ENCODE measurements at places on chromosomes 4 and X.

GRCh38 chr4:168151327-168151726 lies 59.0 kb downstream of the ANXA10 start:
- DNase-seq, result no peak

GRCh38 chrX:37010496-37010895 lies 2.3 kb downstream of the FAM47C start:
- DNase-seq, result no peak

GRCh38 chr4:178611062-178611461 lies 1168.8 kb upstream of the AGA start:
- no peak for DNase-seq

DNA sequence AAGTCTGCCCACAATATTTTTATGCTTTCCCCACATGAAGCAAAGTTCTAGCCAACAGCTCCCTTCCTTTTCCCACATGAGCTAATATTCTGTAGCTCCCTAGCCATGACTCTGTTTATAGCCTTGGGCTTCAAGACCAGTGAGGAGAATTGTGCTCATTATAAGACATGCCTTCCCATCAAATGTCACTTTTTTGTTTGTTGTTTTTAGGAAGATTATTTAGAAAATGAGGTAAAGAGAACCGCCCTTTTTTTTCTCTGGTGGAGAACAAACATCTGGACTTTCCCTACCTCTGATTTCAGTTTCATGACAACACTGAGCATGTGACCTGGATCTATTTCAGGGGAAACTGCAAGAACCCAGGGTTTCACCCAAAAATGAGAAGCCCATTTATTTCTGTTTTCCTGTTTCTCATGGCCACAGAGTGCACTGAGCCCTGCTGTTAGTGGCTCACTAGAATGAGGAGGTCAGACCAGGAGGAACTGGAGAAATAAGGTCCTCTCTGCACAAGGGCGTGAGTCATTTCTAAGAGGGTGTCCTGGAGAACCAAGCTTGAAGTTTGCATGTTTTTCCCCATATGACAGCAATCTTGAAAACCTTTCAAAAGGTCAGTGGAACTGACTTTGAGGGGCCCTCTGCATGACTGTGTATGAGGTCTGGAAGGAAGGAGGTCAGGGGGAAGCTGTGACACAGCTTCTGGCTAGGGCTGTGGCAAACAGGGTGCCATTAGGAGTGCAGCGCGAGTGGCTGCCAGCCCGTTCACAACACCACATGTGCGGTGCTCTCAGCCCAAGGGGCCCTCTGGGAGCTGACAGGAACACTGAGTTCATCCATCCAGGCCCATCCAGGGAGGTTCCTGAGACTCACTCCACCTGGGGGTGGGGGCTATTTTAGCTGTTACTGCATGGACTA lies 55.2 kb downstream of the CHST7 start:
- peak; percentile 13 for DNase-seq

GRCh38 chrX:64850371-64851082 lies 125.7 kb downstream of the ZC4H2 start:
- no peak for DNase-seq

DNA sequence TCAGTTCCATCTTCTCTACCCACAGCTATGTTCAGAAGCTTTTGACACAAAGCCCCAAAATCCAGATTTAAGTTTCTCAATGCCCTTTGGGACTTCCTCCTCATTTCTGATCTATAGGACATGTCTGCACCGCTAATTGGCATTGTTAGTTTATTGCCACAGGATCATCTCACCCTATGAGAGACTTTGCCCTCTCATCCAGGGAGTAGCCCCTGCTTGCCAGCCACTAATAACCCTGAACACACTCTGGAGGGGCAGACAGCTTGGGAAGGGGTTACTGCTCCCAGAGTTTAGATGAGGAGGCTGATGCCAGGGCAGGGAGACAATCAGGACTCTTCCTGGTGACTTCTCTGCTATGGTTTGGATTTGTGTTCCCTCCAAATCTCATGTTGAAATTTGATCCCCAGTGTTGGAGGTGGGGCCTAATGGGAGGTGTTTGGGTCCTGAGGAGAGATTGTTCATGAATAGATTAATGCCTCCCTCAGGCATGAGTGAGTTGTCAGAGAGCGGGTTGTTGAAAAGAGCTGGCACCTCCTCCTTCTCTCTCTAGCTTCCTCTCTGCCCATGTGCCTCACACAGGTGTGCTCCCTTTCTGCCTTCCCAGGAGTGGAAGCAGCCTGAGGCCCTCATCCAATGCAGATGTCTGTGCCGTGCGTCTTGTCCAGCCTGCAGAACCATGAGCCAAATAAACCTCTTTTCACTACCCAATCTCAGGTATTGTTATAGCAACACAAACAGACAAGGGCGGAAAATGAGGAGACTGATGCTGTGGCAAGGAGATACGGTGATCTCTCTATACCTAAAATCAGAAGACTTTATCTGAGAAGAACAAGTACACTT lies 3.6 kb upstream of the SCARB2 start:
- DNase-seq, result no peak

DNA sequence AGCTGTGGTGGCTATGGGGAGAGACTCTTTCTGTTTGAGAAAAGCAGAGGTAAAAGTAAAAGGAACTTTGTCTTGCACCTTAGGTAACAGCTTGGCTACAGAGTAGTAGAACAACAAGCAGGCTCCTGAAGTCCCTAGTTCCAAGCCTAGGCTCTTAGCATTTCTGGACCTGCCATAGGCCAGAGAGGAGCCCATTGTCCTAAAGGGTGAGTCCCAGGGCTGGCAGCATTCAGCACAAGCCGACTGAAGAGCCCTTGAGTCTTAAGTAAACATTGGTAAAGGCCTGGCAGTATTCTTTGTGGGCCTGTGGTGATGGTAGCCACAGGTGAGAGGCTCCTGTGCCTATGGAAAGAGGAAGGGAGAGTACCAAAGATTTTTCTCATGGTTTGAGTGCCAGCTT lies 38.2 kb downstream of the CSN3 start:
- DNase-seq, result no peak

DNA sequence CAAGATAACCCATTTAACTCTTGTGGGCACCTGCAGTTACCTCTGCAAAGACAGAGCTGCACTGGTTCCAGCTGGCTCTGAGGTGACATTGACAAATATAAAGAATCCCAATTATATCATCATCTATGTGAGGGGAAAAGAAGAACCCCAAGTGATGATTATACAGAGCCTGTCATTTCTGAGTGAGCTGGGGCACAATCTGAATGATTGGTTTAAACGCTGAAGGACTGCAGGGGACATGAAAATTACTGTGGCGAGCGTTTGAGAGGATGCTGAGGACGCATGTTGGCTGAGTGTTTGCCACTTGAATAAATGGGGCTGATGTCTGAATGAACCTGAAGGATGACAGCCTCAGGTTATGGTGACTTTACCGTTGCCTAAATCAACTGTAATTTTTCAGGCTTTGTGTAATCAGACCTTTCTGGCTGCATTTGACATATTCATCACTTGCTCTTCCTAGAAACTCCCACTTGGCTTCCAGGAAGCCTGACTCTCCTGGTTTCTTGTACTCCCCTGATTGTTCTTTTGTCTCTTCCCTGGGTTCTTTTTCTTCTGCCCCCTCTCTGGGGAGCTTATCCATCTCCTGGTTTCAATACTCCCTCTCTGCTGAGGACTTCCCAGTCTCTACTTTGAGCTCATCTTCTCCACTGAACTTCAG lies 4.1 kb upstream of the HSD17B10 start:
- DNase-seq, result no peak

DNA sequence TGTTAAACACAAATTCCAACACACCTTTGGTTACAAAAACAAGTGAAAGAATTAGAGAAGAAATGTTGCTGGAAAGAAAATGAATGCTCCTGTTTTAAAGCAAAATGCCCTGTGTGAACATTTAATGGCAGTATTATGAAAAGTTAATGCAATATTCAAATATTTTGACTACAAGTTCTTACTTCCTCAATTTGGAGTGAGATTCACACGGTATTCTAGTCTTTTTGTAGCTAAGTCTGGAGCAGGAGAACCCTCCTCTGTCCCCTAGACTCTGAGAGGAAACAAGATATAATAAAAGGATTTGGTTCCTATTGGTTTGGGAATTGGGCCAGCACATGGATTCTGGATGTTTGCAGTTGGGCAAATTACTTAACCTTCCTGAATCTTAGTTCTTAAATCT lies 12.7 kb downstream of the MAD2L1 start:
- DNase-seq, result no peak

- no peak for DNase-seq
Observed at GRCh38 chrX:107452581-107452980, 3.1 kb downstream of the FRMPD3 start.

- no peak for DNase-seq
Observed at GRCh38 chr4:54393243-54393642, 164.2 kb downstream of the PDGFRA start.

GRCh38 chr4:142817442-142817841 lies 28.7 kb downstream of the INPP4B start:
- peak; percentile 94 for DNase-seq

- DNase-seq, result no peak
Observed at GRCh38 chrX:40374486-40374885, 206.3 kb upstream of the ATP6AP2 start.

DNA sequence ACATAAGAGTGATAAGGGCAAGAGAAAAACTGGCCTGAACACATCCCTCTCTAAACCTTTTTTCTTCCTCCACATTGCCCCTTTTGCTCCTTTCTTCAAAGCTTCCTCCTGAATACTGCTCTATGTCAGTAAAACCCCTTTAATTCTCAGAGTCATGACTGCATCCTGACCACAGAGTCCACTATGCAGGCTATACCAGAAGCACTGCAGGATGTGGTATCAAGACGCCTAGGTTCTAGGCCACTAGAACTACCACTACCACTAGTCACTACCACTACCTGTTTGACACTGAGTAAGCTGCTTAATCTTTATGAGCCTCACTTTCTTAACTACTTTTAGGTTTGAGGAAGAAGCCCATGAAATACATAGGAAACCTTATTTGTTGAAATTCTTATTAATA lies 38.7 kb downstream of the ARHGEF9 start:
- DNase-seq, result no peak

GRCh38 chrX:153773741-153774575 lies 6.9 kb upstream of the SRPK3 start:
- no peak for DNase-seq

DNA sequence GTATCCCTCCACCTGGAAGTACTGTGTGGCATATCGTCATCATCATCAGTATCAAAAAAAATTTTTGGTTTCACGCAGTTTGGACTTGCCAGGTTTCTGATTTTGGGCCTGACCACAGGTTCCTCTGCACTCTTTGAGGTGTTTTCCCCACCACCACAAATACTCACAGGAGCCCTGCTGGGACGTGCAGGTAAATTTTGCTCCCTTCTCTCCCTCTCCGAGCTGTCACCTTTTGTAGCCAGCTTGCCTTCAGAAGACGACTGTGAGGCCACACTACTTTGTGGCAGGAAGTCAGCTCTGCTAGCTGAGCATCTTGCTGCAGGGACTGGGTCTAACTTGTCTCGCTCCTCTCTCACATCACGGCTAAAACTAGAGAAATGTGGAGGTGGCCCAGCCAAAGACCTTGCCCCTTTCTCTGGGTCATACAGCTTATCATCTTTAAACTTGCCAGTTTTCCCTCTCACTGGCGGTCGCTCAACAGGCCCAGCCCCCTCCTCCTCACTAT lies 2.8 kb downstream of the PJA1 start:
- DNase-seq, result no peak

- peak; percentile 82 for DNase-seq
Observed at GRCh38 chrX:39941332-39941920, 156.3 kb downstream of the BCOR start.

DNA sequence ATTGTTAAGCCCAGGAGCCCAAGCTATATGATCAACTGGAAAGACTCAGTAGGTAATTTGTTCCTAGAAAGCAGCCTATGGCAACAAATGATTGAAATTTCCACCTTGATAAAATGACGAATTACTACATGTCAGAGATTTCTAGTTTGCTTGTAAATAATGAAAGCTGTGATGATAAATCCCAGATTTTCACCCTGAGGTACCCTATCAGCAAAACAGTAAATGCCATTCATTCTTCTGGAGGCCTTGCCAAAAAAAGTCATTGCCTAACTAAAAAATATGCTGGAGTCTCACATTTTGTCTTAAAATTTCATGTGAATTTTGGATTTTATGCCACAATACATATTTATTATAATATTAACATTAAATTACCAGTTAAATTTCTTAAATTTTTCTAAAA lies 71.3 kb downstream of the PPEF2 start:
- peak; percentile 30 for DNase-seq

GRCh38 chr4:1172228-1172851 lies at the start of gene SPON2:
TSS of gene SPON2 (minus strand) at chr4:1172583.
- DNase-seq, result no peak

DNA sequence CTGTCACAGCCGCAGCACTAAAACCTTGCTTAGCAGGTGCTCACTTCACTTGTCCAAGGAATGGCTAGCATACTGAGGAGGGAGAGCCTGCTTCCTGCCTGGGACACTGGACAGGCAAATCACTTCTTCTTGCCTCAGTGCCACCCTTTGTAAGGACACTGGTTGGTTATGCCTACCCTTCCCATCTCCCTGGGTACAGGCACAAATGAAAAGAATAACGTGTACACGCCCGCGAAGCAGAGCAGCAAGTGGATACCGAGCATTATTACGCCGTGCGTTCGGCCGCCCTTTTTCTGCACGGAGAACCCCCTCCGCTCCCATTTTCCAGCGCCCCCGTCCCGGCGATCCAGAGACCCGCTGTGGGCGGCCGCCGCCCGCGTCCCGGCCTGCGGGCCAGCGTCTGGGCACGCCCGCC lies 338 bp upstream of the KLHL2 start:
- DNase-seq, result no peak

GRCh38 chrX:112147206-112147605 lies 64.6 kb upstream of the TRPC5 start:
- no peak for DNase-seq

DNA sequence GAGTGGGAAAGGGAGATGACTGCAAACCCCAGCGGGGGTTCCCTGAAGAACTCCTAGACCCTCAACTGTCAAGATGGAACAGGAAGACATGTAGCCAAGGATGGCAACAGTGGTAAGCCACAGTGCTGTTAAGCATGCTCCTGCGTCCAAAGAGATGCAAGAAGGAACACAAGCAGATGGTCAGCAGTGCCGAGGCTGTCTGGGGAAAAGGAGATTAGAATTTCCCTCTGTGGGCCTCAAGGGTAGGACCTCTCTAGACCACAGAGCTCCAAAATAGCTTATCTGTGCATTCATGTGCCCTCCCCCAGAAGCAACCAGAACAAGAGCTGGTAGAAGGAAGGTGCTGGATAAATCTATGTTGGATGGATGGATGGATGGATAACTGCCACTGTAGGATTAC lies 82.0 kb upstream of the CPEB2 start:
- no peak for DNase-seq

GRCh38 chr4:53919535-53919934 lies 144.9 kb downstream of the CHIC2 start:
- DNase-seq, result no peak

DNA sequence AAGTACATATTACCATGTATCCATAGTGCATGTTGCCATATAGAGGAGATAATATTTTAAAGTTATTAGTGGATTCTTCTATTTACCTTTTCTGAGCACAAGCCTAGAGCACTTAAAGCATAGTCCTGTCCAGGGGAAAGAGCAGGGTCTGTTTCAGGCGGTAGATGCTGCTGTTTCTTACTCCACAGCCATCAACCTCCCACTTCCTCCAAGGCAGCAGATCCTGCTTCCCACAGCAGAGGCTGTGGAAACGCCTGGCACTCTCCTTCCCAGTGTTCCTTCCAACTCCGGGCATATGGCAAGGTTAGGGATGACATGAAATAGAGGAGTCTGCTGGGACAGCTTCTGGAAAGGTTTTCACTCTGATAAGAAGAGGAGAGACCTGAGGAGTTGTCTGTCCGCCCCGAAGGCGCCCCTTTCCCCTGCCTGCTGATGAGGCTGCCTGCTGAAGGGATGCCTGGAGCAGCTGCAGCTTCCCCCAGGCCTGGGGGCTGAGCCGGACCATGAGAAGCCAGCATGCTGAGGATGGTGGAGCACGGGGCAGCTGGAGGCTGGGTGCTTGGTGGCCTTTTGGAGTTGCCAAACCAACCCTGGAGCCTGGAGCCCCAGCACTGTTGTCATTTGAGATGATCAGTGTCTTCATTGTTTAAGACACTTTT lies 43.9 kb upstream of the SLC25A4 start:
- no peak for DNase-seq

Data from fibroblast of upper back skin (primary cell).